ENCODE measurements at places on chromosomes 12 and 14. TPM values are rescaled to one million over a fixed set of nuclear protein-coding genes. Genes with fewer than 3 reads are reported as not detected.

The ITGB7 gene
- not detected for total RNA-seq

The SLC6A15 gene
- total RNA-seq = 123 TPM

GRCh38 chr14:80507292-80507869 is 296.1 kb upstream of the DIO2 start:
- no peak for DNase-seq

DNA sequence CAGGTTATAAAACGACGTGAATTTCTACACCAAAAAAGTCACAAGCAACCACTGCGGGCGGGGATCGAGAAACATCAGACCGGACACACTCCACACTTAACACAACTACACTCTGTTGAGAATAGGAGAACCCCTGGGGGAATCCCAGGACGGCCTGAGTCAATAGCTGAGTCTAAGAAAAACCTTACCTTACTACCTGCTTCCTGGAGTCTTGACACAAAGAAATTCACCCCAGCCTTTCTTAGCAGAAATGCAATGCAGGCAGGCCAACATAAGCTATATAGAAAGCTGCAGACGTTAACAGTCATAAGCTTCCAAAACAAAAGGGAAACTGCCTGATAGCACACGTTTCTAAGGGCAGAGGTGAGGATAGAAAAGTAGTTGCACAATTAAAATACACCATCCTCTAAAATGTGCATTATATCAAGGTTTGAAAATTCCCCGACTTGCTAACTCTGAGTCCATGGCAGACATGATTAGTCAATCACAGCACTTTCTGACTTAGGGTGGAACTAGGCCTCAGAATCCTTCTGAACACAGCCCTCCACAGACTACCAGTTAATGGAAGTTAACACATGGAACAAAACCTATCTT is 68.0 kb downstream of the CCDC88C start:
- DNase-seq = no peak

DNA sequence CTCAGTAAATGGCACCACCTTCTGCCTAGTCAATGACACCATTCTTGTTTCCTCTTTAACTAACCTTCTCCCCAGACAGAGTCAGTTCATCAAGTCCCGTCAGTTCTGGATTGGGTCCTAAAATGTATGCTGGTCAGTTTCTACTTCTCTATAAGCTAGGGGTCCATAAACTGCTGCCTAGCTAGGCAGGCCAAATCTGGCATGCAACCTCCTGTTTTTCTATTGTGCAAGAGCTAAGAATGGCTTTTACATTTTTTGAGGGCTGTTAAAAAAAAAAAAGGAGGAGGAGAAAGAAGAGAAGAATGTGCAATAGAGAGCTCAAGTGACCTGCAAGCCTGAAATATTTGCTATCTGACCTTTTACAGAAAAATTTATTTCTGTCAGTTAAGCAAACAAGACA is 6.4 kb upstream of the TMED10 start:
- no peak for DNase-seq

DNA sequence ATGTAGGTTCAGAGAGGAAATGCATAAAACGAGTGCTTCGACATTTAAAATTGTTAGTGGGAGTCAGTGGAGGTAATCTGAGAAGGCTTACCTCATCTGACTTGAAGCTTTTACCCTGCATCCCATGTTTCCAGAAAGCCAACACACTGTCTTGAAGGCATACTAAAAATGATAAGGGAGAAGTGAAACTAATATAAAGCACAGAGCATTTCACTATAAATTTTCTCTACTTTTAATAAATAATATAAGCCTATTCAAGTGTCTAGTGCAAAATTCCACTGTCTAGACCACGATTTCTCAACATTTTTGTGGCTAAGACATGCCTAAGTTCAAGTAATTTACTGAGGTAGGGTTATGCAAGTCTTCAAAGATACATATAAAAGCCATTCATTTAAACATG is 29.1 kb upstream of the CDKL1 start:
- DNase-seq = no peak
